ENCODE measurements at places on chromosomes 5 and 9.

DNA sequence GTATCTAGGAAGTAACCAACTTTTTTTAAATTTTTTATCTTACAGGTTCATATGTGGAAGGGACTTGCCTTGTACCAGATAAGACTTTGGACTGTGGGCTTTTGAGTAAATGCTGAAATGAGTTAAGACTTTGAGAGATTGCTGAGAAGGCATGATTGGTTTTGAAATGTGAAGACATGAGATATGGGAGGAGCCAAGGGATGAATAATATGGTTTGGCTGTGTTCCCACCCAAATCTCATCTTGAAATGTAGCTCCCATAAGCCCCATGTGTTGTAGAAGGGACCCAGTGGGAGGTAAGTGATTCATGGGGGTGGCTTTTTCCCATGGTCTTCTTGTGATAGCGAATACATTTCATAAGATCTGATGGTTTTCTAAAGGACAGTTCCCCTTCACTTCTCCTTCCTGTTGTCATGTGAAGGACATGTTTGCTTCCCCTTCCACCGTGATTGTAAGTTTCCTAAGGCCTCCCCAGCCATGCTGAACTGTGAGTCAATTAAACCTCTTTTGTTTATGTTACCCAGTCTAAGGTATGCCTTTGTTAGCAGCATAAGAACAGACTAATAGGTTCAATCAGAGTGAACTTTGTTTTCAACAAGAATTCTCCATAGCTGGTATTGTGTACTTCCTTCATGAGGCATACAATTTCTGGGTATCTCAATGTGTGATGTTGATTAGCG is 535.6 kb upstream of the MEF2C start:
- no peak for DNase-seq

DNA sequence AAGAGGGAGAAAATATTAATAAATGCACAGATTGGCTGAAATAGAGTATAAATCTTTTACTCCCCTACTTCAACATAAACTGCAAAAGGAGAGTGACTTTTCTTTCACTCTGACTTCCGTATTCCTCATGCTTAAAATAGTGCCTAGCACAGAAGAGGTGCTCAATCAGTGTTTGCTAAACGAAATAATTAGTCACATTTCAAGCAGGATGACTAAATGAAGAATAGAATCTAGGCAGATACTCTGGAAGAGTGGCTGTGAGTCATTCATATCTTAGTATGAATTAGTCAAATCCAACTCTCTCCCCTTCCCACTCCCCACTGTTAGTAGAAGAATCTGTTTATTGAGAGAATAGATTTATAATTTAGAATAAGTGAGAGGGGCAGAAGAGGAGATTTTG is 4.8 kb downstream of the CD274 start:
- DNase-seq: no peak

GRCh38 chr9:133609311-133610098 is at the start of gene FAM163B:
Gene FAM163B, minus strand, starts transcription at chr9:133609389. Its CDS starts 29,166 bp downstream, at chr9:133580223.
- peak; percentile 30 for DNase-seq

DNA sequence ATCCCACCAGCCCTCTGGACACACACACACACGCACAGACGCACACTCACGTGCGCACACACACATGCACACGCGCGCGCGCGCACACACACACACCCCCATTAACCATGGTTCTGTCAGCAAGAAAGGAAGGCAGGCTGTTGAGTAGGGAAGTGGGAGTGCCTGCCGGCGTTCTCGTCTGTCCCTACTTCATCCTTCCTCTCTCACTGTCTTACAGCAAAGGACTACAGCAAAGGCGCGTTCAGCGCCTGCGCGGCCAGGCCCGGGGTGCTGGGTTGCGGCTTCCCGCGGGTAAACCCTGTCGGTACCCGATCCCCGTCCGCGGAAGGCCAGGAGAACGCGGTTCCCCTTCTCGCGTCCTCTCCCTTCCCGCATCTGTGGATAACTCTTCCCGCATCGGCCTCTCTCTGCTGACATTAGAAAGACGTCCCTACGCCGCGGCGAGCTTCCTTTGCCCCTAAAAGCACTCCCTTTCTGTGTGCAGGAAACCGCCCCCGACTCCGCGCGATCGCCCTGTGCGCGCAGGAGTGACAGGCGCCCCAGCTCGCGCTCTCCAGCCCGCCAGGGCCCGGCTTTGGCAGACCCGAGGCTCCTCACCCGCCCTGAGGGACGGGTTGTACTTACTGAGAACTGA is 219.2 kb downstream of the AGTPBP1 start:
- DNase-seq: no peak

DNA sequence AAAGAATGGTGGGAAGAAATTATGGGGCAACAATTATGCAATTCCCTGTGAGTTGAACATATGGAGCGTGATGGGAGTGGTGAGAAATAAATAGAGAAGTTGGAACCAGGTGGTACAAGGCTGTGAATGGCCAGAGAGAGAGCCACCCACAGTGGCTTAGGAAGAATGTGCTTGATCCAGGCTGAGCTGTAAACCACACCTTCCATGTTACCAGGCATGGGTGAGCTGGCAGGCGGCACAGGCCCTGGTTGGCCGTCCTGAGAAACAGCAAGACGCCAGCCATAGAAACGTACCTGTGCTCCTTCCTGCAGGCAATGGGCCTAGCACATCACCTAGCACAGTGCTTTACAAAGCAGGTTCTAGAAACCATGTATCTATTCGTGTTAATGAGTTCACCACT is 74.3 kb downstream of the EPB41L4B start:
- no peak for DNase-seq

GRCh38 chr5:157902449-157903116 is 43.6 kb upstream of the CLINT1 start:
- no peak for DNase-seq

GRCh38 chr9:111148052-111149017 is 110.1 kb upstream of the LPAR1 start:
- no peak for DNase-seq

DNA sequence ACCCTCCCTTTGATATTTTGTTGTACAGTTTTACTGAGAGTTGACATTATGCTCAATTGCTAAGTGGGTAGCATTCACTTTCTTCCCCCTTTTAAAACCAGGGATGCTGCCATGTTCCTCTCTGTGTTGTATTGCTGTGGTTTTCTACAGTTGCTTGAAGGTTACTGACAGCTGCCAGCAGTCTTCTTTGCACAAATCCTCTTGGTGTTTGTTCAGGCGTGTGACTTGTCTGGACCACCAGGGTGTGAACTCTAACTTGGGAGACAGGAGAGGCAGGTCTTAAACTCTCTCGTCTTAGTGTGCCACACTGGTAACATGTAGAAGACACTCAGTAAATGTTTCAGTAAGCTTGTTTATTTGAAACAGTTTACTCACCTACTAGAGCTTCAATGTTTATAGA is 25.1 kb downstream of the SLC44A1 start:
- DNase-seq: no peak

DNA sequence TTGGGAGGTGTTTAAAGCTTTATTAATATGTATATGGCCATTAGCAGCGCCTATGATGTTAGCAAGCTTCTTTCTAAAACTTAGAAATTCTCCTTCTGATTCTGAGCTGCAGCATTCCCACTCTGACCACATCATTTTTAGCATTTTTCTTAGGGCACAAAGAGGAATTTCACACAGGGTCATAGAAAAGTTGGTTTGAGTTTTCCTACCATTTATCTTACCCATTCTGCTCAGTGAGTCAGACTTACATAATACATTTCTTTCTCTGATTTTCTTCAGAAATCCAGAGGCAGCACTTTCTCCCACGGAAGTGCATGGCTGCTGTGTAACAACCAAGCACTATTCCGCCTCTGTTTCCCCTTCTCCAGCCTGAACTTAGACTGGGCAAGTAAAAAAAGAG is 246.6 kb downstream of the ARL15 start:
- DNase-seq: no peak

DNA sequence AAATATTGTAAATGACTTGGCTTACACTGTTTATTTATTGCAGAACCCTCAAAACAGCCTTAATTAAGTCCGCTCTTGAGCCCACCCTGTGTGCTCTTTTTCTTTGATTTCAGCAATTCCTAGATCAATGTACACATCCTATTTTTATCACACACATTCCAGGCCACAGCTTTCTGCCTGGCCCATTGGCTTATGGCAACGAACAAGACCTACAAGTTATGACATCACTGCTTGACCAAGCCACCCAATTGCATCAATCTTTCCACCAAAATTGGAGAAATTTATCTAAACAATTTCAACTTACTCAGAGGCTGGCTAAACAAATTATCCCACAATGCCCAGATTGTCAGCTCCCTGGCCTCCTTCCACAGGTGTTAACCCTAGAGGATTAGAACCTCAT is 158.4 kb downstream of the CPLANE1 start:
- DNase-seq: no peak

- no peak for DNase-seq
Observed at GRCh38 chr9:5917273-5917672, 26.6 kb downstream of the MLANA start.

- DNase-seq: no peak
Observed at GRCh38 chr5:100832252-100833230, 70.5 kb downstream of the ST8SIA4 start.

GRCh38 chr9:94031946-94032345 is 52.3 kb upstream of the PTPDC1 start:
- no peak for DNase-seq

DNA sequence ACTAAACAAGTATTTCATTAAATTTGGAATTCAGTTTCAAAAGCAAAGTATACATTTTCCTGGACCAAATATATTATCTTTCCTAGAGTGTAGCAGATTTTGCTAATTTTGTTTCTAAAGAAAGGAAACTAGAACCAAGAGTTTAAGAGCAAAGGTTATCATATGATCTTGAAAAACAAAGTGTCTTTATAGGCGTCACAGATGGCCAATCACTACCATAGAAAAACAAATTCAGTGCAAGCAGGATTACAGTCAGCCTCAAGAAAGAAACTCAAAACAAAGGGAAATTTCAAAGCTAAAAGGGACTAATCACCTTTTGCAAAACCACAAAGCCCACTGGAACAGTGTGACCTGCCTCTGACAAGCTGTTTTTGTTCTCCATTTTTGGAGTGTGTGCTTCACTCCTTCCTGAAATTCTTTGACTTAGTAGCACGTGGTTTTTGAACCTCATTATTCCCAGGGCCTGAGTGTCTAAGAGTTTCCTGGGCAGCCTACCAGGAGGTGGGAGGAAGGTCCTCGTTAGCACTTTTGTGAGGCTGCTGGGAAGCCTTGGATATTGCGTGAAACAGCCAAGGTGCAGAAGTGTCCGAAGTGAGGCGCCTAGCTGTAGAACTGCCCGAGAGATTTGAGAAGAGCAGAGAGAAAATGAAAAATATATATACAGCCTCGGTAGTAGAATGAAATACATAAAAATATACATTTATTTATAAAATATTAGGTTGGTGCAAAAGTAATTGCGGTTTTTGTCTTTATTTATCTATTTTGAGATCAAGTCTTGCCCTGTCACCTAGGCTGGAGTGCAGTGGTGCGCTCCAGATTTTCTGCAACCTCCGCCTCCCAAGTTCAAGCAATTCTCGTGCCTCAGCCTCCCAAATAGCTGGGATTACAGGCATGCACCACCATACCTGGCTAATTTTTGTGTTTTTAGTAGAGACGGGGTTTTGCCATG is 246.1 kb downstream of the MARCHF11 start:
- no peak for DNase-seq

- no peak for DNase-seq
Observed at GRCh38 chr5:150178262-150178661, 11.6 kb upstream of the SLC6A7 start.

- DNase-seq: no peak
Observed at GRCh38 chr9:114497727-114498382, 7.4 kb downstream of the WHRN start.

- DNase-seq: no peak
Observed at GRCh38 chr5:142782976-142783530, 12.9 kb downstream of the ARHGAP26 start.

- no peak for DNase-seq
Observed at GRCh38 chr5:33976307-33976706, 8.2 kb downstream of the SLC45A2 start.

DNA sequence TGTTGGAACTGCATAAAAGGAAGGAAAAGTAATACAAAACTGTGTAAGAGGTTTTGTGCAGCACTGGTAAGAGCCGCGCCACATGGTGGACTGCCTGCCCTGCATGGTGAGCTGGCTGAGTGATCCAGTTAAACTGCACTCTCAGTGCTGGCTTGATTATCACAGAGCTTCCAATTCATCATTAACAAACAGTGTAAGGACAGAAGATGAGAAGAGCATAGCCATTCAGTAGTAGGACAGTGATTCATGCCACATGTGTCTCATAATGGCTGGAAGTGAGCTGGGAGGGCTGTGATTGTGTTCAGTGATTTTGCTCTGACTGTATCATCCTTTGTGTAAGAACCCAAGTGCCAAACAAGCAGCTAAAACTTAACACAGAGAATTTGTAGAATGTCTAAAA is 14.1 kb downstream of the ASPN start:
- DNase-seq: no peak

GRCh38 chr9:22141908-22142307 is 132.8 kb upstream of the CDKN2B start:
- DNase-seq: no peak

DNA sequence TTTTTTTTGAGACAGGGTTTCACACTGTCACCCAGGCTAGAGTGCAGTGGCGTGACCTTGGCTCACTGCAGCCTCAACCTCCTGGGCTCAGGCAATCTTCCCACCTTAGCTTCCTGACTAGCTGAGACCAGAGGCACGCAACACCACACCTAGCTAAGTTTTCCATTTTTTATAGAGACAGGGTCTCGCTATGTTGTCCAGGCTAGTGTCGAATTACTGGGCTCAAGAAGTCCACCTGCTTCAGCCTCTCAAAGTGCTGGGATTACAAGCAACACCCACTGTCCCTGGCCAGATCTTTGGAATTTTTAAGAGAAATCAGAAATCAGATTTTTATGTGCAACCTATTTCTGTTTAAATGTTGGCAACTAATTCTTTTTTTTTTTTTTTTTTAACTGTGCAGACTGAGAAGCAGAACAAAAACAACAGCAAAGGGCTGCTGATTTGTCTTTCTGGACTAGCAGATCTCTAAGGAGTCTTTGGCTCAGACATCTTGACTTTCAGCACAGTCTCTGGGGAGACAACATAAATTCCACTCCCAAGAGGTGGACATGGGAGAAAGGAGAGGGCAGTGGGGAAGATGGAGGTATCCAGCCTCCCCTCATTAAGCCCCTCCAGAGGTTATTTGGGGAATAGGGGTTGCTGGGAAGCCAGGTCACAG is 54.4 kb upstream of the FABP6 start:
- DNase-seq: no peak

GRCh38 chr9:21395778-21396717 is 10.8 kb upstream of the IFNA2 start:
- DNase-seq: peak; percentile 44

DNA sequence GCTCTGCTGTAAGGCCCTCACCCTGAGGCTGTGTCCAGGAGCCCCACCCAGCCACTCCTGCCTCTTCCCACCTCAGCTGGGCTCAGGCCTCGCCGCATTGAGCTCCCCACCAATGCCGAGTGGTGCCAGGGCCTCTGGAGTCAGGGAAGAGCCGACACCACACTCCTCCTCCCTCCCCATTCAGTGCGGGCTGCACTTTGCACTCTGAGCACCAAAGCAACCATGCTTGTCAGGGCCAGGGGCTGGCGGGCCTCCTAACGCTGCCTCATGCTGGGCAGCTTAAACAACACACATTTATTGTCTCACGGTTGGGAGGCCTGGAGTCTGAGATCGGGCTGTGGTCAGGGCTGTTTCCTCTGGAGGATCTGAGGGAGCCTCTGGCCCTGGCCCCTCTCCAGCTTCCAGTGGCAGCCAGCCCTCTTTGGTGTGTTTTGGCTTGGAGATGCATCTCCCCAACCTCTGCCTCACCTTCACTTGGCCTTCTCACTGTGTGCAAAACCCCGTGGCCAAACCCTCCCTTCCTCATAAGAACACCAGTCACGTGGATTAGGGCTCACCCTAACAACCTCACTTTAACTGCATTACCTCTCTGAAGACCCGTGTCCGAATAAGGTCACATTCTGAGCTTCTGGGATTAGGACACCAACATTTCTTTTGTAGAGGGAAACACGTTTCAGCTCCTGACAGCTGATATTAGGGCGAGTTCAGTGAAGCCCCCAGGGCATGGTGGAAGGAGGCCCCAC is 157.8 kb downstream of the MED10 start:
- no peak for DNase-seq
